ENCODE measurements at places on chromosomes 6 and 20. TPM values are rescaled to one million over a fixed set of nuclear protein-coding genes. Genes with fewer than 3 reads are reported as not detected.
A peak's percentile ranks its signal among the peaks of the same experiment; 100 is the strongest.

ZNF334 gene
- 44.9 TPM for polyA plus RNA-seq

DNA sequence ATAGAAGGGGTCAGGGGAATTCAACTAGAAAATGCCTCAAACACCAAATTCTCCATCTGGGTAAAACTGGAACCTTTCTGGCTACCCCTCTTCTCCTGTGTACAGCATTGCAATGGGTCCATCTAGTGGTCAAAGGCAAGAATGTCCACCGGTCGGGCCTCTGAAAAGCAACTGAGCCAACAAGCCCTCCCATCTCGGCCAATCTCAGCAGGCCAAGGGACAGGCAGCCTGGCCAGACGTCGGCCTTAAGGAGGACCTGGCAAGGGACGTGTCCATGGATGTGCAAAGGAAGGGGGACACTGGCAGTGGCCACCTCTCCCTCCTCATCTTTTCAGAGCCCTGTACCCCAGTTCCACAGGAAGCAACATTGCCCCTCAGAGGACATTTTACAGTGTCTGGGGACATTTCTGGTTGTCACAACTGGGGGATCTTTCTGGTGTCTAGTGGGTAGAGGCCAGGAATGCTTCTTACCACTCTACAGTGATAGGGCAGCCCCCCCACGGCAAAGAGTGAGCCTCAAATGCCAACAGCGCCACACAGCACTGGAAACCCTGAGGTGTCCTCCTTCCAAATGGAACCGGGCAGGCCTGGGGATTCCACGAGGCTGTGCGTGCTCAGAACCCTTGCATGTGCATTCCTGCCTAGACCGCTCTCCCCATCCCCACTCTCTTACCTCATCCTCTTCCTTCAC is 99.8 kb upstream of the FOXA2 start:
- DNase-seq: peak; percentile 75

CLPSL2 gene
- 0.53 TPM for polyA plus RNA-seq

GRCh38 chr6:168708526-168708925 is 267.5 kb downstream of the SMOC2 start:
- no peak for DNase-seq

ANGPT4 gene
- 0.40 TPM for polyA plus RNA-seq

GRCh38 chr6:45653117-45653883 is 275.6 kb upstream of the SUPT3H start:
- no peak for DNase-seq

- DNase-seq: peak; percentile 66
Observed at GRCh38 chr6:157527471-157527907, 146.5 kb downstream of the ZDHHC14 start.

- no peak for DNase-seq
Observed at GRCh38 chr6:36679043-36679833, 724 bp downstream of the CDKN1A start.

NCOA7 gene
- polyA plus RNA-seq: 47.1 TPM

- no peak for DNase-seq
Observed at GRCh38 chr6:157954150-157955117, 27.2 kb upstream of the SYNJ2 start.

DNA sequence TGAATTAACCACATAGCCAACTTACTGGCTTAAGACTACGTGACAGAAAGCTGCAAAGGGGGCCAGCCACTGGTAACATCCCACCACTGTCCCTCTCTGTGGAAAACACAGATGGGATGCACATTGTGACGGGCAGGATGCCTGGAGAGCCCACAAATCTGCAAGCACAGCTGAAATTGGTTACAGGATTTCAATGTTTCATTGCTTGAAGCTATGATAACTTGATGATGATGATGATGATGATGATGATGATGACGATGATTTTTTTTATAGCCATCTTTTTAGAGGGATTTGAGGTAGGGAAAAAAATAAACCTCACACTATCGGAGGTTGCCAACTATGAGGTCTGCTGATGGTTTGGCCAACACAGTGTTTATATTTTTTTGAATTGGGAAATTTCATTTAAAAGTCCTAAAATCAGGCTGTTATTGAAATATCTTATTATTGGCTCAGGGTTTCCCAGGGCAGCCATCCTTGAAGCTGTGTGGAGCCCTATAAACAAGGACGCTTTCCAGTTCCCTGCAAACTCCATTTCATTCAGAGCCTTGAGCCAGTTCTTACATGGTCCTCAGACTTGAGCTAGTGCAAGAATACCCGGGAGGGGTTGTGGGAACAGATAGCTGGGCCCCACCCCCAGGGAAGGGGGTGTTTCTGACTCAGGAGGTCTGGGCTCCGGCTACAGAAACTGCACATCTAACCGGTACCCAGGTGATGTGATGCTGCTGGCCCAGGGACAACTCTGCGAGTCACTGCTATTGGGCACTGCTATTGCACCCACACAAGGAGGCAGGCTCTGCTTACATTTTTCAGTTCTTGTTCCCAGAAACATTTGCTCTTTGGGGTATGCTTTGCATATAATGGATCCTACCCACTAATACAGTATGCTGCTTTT is 27.1 kb downstream of the BCAS1 start:
- DNase-seq: no peak

- peak; percentile 64 for DNase-seq
Observed at GRCh38 chr20:48827855-48828733, at the start of gene PREX1. TSS of gene PREX1 (minus strand) at chr20:48827999. CDS start at chr20:48827860, 139 bp downstream.

SIRPB1 gene
- 1.1 TPM for polyA plus RNA-seq

OR2J3 gene
- polyA plus RNA-seq: not detected

GRCh38 chr6:90497411-90497810 is 89.5 kb downstream of the MAP3K7 start:
- no peak for DNase-seq

DNA sequence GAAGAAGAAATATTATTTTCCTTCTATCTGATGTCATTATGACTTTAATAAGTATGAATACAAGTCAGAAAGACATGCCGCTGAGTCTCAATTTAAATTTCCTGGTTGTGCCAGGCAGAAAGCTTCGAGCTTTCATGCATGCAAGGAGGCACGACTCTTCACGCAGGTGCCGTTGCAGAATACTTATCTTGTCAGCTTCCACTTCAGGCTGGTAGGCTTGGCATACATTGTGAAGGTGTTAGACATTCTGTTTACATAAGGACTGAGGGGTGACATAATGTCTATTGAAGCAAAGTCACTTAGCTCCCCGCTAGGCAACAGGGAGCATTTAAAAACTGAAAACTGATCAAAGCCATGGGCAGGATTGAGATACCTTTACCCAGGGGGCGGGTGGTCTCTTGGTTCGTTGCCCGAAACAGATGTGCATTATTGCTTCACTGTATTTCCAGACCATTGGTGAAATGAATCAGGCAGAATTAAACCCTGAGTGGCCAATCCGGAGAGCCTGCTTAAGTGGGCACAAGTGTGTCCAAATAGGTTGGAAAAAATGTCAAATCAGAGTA is 16.4 kb downstream of the BMP6 start:
- no peak for DNase-seq

DNA sequence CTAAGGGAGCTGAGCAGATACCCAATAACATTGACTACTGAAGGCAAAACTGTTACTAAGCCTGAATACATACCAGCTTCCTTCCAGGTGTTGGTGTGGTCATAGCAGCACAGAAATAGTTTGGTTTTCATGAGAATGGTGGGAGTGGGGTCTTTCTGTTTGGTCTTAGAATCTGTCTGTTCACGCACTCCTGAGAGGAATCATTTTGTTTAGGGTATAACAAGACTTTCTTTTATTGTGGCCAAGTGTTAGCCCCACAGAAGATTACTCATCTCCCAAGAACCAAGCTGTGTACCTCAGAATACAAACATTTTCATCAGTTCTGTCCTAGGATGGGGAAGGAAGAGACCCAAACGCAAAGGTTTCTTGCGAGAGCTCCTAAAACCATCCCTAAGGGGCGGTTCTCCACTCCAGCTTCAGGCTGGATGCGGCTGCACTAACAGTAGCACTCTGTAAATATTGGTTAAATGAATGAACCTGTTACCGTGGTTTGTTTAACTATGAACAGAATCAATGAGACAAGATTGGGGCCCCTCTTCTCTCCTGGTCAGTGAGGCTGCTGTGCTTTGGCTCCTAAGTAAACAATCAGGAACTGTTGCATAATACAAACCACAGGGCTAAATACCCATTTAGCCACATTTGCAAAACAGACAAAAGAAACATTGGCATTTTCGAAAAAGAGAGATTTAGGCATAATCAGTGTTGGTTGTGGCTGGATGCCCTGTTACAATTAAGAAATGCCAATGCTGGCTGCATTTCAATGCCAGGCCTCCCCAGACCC is 44.9 kb downstream of the SNAP25 start:
- no peak for DNase-seq

DNA sequence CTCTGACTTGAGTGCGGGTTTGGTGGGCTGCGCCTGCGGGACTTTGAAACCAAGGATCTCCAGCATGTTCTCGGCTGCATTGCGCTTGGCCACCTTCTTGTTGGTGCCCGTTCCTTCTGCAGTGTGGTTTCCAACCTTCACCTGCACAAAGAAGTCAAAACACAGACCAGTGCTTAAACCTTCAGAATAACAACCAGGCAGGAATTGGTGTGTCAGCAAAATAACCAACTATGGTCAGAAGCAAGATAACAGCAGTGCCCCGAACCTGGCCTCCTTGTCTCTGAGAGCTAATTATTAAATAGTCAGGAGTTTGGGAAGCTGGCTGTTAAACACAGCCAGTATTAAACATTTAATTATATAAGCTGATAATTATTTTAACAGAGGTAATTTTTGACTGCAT is 68.1 kb downstream of the STAU1 start:
- DNase-seq: no peak

DNA sequence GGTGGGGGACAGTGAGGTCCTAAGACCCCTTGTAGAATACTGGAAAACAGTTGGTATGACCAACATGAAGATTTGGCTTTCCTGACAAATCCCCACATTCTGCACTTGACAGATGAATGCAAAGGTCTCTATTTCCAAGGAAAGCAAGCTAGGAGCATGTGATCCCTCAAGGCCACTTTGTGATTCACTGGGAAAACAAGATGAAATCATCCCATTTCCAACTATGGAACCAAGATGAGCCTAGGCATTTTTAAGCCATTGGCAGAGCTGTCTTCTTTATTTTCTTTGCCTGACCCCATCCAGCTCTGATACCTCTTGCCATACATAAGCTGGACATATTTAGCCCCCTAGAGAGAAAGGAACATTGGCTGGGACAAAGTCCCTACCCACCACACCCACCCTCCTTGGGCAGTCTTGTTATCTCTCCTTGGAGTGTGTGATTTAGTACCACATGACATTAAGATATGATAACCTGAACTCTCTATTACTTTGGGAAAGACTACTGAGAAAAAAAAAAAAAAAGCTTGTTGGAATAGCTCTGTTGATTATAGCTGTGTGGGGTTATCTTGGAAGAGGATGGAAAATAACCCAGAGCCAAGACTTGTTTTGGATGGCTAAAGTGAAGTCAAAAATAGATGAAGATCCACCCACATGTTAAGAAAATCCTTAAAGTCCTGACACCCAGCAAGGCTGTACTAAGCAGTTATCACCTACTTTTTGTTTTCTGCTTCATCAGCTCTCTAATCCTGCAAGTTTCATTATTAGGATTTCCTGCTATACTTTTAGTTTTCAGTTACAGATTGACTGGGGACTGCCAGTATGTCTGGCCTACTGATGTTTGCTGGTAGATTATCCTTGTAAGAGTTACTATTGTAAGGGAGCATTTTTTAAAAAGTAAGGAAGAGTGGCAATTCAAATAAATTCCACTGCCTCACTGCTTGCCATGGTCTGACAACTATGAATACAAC is 90.1 kb upstream of the PREP start:
- DNase-seq: no peak

FAM162B gene
- polyA plus RNA-seq: 4.9 TPM

GRCh38 chr6:88013015-88013414 is 34.6 kb upstream of the SPACA1 start:
- DNase-seq: no peak

- no peak for DNase-seq
Observed at GRCh38 chr20:62965363-62965771, 12.9 kb downstream of the SLC17A9 start.

DNA sequence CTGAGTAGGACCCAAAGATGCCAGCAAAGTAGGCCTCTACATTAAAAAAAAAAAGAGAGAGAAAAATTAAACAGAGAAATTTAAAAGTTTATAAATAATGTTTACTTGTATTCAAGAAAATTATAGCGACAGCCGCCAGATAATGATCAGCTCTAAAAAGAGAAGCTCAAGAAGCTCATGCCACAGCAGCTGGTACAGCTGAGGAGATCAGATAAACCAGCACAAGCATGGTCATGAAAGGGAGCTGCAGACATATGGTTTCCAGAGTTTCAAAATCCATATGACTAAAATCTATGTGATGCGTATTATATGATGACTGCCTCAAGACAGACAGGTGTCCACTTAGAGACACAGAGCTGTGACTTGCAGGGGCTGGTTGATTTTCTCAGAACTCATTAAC is 13.6 kb upstream of the HLA-C start:
- no peak for DNase-seq

GRCh38 chr20:56359212-56360132 is 698 bp downstream of the FAM210B start:
- DNase-seq: no peak

DNA sequence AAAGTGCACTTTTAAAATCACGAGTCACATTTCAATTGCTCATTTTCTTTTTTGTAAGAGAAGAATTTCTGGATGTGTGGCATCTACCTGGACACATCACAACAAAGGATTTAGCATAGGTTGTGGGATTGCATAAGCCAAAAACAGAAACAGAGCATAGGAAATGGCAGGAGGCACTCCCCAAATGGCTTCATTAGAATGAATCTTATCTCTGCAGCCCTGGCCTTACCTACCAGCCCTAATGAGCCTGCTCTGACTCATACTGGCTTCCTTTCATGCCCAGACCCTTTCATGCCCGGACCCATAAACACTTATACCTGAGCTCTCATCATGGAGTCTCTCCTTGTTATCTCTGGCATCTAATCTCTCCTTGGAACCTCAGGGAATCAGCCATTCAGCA is 23.9 kb upstream of the SPTLC3 start:
- DNase-seq: no peak

GRCh38 chr6:12163149-12163548 is 127.0 kb upstream of the EDN1 start:
- no peak for DNase-seq

PROKR2 gene
- 0.26 TPM for polyA plus RNA-seq

WFDC2 gene
- polyA plus RNA-seq: 249 TPM

DNA sequence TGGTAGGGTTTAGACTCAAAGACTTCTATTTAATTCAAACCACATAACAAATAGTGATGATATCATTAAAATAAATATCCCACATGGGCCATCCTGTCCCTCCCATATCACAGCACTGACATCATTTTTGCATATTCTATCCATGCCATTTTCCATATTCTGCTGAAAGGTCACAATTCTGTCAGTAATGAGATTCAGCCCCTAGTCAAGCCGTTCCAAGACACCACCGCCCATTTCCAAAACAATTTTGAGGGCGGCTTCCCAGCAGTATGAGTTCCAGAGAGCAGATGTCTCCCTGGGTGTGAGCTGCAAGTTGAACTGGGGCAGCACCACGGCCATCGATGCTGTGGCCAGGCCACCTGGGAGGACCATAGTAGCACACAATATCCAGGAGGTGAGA is 65.1 kb upstream of the PLEKHG1 start:
- DNase-seq: no peak

MMP24 gene
- 1.6 TPM for polyA plus RNA-seq

- DNase-seq: no peak
Observed at GRCh38 chr6:132115714-132116366, 164.7 kb upstream of the CCN2 start.

MEI4 gene
- polyA plus RNA-seq: 1.6 TPM

- DNase-seq: no peak
Observed at GRCh38 chr6:14222956-14223355, 105.4 kb downstream of the CD83 start.

GRCh38 chr20:8126841-8127378 is 5.2 kb upstream of the PLCB1 start:
- no peak for DNase-seq

TTK gene
- polyA plus RNA-seq: 16.1 TPM

EFCAB8 gene
- polyA plus RNA-seq: not detected

GRCh38 chr6:6616656-6617055 is 28.1 kb downstream of the LY86 start:
- no peak for DNase-seq

All from renal cortex interstitium (tissue), 15 donors.